ENCODE measurements at places on chromosomes 7 and 10.

DNA sequence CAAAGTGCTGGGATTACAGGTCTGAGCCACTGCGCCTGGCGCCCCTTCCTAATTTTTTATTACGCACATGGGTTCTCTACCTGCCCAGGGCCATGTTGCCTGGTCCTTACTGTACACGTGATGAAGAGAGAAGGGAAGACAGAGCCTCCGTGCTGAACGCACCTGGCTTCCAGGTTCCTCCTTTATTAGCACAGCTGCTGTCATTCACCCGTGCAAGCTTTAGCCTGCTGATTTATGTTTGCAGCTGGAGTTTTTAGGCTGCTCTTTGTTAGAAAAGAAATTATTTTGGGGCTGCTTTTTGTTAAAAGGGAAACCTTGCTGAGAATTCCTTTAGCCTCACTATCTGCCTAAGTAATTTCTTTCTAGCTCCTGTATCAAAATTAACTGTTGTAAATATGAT, 417.0 kb downstream of the CALN1 start:
- DNase-seq, result no peak

DNA sequence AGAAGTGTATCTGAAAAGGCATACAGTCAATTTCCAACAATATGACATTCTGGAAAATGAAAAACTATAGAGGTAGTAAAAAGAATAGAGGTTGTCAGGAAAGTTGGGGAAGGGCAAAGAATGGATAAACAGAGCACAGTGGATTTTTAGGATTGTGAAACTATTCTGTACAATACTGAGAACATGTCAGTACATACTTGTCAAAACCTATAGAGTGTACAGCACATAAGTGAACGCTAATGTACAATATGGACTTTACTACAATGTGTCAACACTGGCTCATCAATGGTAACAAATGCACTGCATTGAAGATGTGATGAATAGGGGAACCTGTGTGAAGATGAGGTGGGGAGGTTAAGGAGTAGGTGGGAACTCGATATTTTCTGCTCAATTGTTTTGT, 483.0 kb upstream of the PFKP start:
- DNase-seq, result no peak

DNA sequence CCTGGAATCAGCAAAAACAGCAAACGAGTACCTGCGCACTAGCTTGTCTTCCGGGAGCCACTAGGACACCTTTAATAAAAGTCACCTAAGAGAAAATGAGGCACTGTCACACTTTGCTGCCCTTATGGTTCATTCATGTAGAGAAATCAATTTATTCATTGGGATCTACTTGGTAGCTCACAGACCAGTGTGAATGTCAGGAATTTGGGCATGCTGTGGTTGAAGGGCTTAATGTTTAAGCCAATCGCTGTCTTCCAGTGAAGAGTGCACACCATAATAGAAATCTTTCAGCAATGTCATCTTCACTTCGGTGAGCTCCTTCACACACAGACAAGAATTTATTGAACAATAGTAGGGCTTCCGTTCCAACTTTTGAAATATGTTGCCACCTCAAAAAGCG, 65.1 kb downstream of the MARCHF5 start:
- peak; percentile 88 for DNase-seq

DNA sequence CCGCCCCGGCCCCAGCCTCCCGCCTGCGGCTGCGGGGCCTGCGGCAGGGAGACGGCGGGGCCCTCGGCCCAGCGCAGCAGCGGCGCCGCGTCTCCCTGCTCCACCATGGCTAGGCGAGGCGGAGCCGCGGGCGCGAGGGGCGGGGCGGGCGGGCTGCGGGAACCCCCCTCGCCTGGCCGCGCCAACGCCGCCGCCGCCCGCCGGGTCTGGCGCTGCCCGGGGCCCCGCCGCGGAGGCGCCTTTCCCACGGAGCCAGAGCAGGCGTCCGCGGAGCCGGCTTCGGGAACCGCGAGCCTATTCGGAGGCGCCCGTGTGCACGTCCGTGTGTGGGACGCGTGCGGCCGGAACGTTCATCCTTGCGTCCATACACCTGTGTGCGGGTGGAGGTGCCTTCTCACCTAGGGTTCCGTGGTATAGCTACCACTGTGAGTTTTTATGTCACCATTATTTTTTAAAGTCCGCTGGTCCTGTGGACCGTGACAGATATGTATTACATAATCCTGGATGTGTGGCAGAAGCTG, at the start of gene DENND11:
TSS of gene DENND11 (minus strand) at position 120 of the 521 bp plus-strand sequence. CDS start at position 107, 13 bp downstream.
- peak; percentile 55 for DNase-seq

GRCh38 chr7:75039166-75039565, 34.4 kb downstream of the RCC1L start:
- peak; percentile 31 for DNase-seq

DNA sequence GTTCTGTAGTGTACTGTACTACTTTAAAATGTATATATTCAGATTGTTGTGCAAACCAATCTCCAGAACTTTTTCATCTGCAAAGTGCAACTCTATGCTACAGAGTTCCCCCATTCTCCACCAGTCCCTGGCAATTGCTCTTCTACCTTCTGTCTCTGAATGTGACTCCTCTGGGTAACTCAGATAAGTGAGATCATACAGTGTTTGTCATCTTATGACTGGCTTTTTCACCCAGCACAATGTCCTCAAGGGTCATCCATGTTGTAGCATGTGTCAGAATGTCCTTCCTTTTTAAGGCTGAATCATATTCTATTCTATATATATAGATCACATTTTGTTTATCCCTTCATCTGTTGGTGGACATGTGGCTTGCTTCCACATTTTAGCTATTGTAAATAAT, 10.8 kb downstream of the SLIT1 start:
- DNase-seq, result no peak

- DNase-seq, result no peak
Measured at GRCh38 chr10:62844280-62845011, 28.3 kb upstream of the EGR2 start.

DNA sequence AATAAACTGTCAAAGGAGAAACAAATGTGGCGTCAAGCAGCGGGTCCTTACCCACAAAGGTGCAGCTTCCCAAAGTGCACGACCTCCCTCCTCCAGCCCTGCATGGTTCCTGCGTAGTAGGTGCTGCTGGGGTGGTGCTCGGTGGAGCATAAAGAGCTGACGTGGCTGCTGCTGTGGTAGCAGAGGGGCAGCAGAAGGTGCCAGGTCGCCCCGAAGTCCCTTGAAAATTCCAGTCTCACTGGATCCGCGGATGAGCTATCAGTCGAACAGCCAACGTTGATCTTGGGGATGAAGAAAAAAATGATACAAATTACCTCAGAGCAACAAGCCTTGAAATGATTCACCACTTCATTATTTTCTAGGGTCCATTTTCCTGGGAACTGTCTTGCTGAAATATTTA, 105.0 kb upstream of the SLC26A5 start:
- DNase-seq, result peak; percentile 70

GRCh38 chr7:17293481-17293880, 5.0 kb upstream of the AHR start:
- DNase-seq, result no peak

- DNase-seq, result no peak
Measured at GRCh38 chr10:33074443-33074842, 116.4 kb upstream of the ITGB1 start.

DNA sequence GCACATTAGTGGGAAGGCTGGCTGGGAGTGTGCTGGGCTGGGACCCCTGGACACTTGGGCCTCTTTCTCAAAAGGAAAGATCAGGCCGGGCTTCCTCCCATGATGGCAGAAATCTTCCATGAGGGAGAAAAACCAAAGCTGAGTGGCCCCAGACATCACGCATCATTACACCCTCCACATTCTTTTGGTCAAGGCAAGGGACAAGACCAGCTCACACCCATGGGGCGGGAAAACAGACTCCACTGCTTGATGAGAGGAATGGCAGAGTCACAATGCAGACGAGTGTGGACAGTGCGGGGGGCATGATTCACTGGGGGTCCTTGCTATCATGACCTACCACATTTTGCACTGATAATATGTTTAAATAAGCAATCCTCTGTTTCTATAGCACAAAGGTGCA, 73.3 kb downstream of the CREB3L2 start:
- DNase-seq, result peak; percentile 67

- peak; percentile 14 for DNase-seq
Measured at GRCh38 chr7:16130111-16131110, 290.9 kb downstream of the CRPPA start.

- DNase-seq, result no peak
Measured at GRCh38 chr10:79460687-79461086, 15.3 kb upstream of the ZCCHC24 start.

DNA sequence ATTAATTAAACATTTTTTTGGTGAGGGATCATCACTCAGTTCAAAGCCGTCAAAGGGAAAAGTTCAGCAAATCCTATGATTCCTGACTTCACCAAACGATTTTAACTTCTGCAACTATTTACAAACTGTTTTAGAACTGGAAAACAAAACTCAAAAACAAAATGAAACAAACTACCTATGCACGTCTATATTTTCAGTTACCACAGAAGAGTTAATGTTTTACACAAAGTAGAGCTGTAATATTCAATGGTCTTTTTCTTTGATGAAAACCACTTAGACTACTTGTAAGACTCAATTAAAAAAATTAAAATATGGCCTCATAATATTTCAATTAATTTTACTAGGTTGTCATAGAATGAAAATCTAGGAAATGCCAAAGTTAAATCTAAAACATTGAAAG, 131.5 kb downstream of the ATE1 start:
- DNase-seq, result no peak

DNA sequence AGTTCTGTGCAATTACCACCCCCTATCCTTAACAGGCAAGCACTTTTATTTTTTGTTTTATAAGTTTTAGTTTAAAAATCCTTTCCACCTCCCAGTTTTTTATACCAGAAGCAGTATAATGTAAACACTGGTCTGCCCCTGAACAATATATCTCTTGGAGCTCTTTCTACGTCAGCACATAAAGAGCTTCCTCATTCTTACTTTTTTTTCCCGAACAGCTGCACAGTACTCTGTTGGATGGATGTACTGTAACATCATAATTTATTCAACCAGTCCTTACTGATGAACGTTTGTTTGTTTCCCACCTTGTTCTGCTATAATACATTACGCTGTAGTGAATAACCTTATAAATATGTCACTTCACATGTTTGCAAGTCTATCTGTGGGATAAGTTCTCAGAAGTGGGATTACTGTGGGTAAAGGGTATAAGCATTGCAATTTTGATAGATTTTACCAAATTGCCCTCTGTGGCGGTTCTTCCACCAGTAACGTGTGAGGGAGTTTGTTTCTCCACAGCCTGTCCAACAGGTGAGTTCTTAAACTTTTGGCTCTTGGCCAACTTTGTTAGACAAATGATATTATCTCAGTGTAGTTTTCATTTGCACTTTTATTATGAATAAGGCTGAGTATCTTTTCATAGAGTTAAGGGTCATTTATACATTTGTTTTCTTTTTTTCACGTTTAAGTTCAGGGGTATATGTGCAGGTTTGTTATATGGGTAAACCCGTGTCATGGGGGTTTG, 32.8 kb downstream of the ADRA2A start:
- DNase-seq, result no peak

DNA sequence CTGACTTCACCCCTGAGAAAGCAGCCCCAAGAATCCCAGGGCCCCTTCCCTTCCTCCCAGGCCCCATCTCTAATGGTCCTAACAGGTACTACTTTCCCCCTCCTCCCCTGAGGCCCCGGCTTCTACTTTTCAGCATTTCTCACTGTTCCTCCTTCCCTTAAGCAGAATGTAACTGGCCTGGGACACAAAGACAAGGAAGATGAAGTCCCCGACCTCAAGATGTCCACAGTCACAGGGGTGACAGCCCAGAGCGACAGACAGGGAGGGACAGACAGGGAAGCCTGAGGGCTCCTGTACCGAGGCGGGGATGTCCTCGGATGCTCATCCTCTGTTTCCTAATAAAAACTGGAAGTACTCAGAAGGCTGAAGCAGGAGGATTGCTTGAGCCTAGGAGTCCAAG, 11.6 kb downstream of the AOC1 start:
- no peak for DNase-seq

DNA sequence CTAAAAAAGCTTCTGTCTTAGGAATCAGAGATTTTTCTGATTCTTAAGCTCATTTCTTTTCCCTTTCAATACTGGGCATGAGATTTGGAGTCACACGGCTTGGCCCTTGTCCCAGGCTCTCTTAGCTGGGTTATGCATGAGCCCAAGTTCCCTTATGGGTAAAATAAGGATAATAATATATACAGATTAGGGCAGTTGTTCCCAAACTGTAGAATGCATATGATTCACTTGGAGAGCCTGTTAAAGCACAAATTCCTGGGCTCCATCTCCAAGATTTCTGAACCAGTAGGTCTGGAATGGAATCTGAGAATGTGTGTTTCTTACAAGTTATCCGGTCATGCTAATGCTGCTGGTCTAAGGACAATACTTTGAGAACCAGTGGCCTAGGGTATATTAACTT, 154.0 kb downstream of the REEP3 start:
- DNase-seq, result no peak

- no peak for DNase-seq
Measured at GRCh38 chr10:125026036-125026931, 84.4 kb downstream of the ZRANB1 start.
